Activated naive CD4-positive, alpha-beta T cell treated with anti-CD3 and anti-CD28 coated beads, Interleukin-2, amount 10 ng/mL, durations not matched to agents 7 days and 5 days (primary cell): ENCODE measurements at places on chromosomes 3 and 15.

DNA sequence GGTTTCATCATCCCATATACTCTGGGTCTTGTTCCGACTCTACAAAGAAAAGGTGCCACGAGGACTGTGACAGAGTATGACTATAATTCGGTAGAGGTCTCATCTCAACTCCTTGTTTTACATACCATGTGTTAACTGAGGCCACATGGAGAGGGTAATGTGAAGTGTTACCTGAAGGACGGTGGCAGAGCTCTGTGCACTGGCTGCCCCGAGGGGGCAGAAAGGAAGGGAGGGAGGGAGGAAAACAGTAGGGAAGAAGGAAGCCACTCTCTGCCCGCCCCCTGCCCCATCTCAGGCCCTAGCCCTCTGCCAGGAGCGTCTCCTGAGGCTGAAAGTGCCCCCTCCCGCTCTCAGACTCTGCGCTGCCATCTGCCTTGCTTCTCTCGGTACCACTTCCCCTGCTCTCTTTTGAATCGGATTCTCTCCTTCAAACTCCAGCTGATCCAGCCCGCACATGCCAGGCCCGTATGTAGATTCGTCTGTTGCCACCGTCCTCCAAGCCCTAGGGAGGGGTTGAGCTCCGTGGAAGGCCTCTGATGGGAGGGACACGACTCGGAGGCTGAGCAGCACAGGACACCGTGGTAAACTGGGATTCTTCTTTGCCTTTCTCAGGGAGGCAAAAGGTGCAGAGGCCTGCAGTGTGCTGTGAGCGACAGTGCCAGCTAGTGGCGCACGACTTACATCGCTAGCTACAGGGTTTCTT is 70.5 kb upstream of the ATP10A start:
- peak; percentile 85 for DNase-seq

- no peak for DNase-seq
Observed at GRCh38 chr3:46624975-46625490, 12.7 kb downstream of the FAM240A start.

- no peak for DNase-seq
Observed at GRCh38 chr3:43465109-43465508, 156.7 kb downstream of the ANO10 start.

GRCh38 chr3:15438983-15439382 is 11.6 kb downstream of the EAF1 start:
- DNase-seq, result no peak

DNA sequence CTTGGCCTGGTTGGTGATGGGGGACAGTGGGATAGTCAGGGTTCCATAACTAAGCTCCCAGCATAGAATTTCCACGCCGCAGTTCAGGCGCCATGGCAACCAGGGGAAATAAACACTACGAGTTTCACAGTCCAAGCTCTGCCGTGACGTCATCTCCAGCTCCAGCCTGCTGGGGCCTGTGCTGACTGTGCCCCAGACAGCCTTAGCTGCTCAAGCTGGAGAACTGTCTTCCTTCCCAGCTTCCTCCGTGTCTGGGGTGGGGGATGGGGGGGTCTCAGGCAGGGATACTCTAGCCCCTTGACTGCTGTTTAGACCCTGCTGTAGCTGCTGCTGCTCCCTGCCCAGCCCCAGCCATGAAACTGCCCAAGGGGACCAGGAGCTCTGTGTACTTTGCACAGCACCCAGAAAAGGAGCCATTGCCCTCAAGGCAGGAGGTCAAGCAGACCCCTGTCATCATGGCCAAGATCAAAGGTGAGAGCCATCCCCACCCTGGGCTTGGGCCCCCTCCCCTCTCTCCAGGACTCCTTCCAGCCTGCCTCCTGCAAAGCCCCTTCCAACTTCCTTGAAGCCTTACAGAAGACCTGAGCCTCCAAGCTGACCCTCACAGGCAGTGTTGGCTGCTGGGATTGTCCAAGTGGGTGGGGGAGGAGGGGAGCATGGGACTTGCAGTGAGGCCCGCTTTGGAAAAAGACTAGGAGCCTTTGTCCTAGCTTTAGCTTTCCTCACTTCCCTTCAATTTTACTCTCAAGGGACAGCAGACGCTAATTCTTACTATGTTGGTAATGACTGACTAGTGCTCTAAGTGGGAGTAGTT is 11.4 kb upstream of the CSPG4 start:
- DNase-seq, result peak; percentile 42

GRCh38 chr3:94794563-94794962 is 731.7 kb downstream of the NSUN3 start:
- DNase-seq, result no peak

DNA sequence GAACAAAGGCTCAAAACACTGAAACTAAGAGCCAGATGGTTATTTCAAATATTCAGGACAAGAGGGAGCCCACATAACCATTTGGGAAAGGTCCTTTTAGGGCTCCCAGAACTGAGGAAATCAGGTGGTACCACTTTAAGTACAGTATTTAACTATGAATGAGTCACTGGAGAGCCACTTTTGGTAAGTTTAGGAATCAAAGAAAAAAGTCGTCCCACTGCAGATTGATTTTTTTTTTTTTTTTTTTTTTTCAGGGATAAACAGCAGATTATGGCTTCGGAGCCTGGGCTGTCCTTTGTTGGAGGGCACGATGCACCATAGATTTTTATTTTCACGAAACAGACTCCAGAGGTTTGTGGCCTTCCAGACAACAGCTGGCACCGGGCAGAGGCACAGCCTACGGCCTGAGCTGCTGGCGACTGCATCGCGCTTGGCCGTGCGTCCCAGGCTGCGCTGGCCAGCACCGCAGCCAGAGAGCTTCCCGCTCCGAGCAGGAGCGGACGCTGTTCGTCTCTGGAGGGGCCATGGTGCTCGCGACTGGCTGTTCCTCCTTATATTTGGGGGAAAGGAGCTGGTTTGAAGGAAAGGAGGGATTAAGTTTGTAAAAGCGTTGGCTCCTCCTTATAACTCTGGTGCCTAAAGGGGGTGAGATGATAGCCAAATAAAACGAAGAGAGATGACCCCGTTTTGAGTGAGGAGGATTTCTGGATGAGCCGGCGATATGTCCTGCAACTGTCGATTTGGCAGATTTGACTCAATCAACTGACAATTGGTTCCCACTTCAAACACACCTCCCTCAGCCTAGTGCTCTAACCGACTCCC is 152.9 kb upstream of the GOLIM4 start:
- no peak for DNase-seq

DNA sequence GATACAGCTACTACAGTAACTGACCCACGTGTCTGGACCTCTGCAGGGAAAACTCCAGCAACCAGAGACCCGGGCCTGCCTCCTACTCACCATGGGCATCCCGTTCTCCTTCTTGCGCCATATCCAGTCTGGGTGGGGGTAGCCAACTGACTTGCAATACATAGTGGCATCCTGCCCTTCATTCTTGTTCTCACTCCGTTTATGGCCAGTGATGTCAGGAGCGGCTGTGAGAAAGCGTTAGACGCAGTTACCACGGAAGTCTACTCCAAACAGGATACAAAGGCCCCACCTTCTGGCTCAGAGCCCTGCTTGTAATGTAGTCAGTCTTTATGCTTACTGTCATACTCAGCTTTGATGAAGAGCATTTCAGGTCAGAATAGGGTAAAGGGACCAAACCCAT is 59.6 kb downstream of the NPTN start:
- no peak for DNase-seq

GRCh38 chr15:25860885-25861866 is 2.0 kb downstream of the ATP10A start:
- DNase-seq, result peak; percentile 64

GRCh38 chr3:57160765-57161538 is 4.2 kb downstream of the IL17RD start:
- DNase-seq, result no peak

GRCh38 chr3:173501931-173502489 is 104.5 kb downstream of the NLGN1 start:
- DNase-seq, result no peak

GRCh38 chr15:30042556-30042955 is 40.2 kb upstream of the GOLGA8J start:
- DNase-seq, result no peak

GRCh38 chr3:148218222-148218621 is 479.5 kb upstream of the AGTR1 start:
- no peak for DNase-seq
